Sciatic nerve (tissue), 2 donors: ENCODE measurements at places on chromosomes 1 and 21. TPM values are rescaled to one million over a fixed set of nuclear protein-coding genes. Genes with fewer than 3 reads are reported as not detected.

Gene ACTN2
- total RNA-seq = 0.58 TPM

Gene RXFP4
- total RNA-seq = not detected

DNA sequence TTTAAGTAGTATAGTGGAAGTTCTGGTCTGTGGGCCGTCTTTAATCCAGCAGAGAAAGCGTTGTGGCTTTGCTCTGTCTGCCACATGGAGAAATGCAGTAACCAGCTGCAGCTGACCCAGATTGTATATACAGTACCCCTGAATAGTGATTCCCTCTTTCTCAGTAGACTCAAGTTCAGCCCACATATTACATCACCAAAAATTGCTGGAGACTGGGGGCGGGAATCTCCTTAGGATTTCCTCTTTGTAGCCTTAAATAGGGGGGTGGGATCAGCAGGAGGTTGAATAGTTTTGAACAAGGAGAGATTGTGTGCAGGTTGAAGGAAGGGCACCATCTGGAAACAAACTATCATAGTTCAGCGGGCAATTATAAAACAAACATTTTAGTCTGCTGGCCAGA is at the start of gene ANGPTL1:
Gene ANGPTL1, minus strand, starts transcription at position 134 of the 400 bp plus-strand sequence. CDS start 5,301 bp downstream, outside the sequence.
- DNase-seq = no peak

DNA sequence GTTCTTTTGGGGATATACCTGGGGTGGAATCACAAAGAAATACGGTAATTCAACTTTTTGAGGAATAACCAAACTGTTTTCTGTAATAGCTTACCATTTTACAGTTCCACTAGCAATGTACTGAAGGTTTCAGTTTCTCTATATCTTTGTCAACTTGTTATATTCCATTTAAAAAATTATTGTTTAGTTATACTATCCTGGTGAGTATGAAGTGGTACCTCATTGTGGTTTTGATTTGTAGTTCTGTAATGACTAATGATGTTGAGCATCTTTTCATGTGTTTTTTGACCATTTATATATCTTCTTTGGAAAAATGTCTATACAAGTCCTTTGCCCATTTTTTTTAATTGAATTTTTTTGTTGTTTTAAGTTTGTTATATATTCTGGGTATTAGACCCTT is 39.4 kb downstream of the MAST2 start:
- DNase-seq = no peak

- DNase-seq = no peak
Observed at GRCh38 chr1:154431586-154432373, 26.6 kb downstream of the IL6R start.
